ENCODE measurements at places on chromosomes 1 and 21. TPM values are rescaled to one million over a fixed set of nuclear protein-coding genes. Genes with fewer than 3 reads are reported as not detected.

VWA1 gene
- total RNA-seq = 58.7 TPM

- DNase-seq = no peak
Measured at GRCh38 chr1:107058245-107059032, 2.0 kb downstream of the PRMT6 start.

- no peak for DNase-seq
Measured at GRCh38 chr21:45154511-45155508, 80.4 kb downstream of the ADARB1 start.

DNA sequence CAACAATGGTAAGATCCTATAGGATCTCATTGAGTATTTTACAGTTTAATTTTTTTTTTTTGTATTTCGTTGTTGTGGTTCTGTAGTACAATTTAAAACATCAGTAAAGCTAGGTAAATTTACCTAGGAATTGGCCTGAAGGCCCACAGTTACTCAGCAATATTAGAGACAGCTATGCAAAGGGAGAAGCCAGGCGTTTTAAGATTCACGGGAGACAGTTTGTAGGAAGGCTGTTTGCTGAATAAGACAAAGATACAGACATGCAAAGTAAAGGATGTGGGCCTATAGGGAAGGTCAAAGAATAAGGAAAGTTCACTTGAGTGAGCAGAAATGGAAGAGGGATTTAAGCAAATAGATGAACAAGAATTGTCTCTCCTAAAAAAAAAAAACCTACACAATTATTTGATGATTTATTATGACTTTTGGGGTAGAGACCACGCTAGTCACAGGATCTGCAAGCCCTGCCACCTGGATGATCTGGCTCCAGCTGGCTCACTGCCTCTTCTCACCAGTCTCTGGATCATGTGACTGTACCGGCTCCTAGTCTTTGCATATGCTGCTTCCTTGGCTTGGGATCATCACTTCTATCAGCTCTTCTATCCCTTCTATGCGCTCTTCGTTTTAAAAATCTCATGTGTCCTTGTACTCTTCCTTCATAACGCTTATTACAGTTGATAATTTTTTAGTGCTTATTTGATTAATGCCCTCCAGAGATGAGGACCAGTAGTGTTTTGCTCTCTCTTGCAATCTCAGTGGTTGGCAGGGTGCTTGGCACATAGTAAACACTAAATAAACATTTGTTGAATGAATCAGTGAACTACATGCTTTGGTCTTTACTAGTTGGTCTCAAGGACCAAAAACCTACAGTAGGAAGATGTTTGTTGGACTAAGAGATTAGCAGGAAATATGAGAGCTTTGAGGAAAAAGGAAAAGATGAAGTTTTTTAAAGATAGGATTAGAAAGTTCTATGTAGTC lies 14.1 kb downstream of the DYRK1A start:
- DNase-seq = no peak

- no peak for DNase-seq
Measured at GRCh38 chr21:18499761-18500376, 96.3 kb upstream of the TMPRSS15 start.

All from lower lobe of right lung (tissue), 2 donors.